ENCODE measurements at places on chromosomes 2 and 18. TPM values are rescaled to one million over a fixed set of nuclear protein-coding genes. Genes with fewer than 3 reads are reported as not detected.

AGXT gene
- not detected for total RNA-seq

GNAL gene
- total RNA-seq, result 0.72 TPM

LRRTM1 gene
- not detected for total RNA-seq

KLHL41 gene
- total RNA-seq, result 0.36 TPM

SNORC gene
- total RNA-seq, result not detected
